B cell (primary cell): ENCODE measurements at places on chromosomes 5 and 9. TPM values are rescaled to one million over a fixed set of nuclear protein-coding genes. Genes with fewer than 3 reads are reported as not detected.

GRCh38 chr9:111036429-111036789 is 1.9 kb downstream of the LPAR1 start:
- peaks cover 6% of the 10 kb centered on the region for H3K4me1 ChIP-seq
- H3K4me3 ChIP-seq: no peak overlapping the region
- H3K36me3 ChIP-seq: no peaks in the 10 kb centered on the region
- H3K27ac ChIP-seq: no peak overlapping the region

DNA sequence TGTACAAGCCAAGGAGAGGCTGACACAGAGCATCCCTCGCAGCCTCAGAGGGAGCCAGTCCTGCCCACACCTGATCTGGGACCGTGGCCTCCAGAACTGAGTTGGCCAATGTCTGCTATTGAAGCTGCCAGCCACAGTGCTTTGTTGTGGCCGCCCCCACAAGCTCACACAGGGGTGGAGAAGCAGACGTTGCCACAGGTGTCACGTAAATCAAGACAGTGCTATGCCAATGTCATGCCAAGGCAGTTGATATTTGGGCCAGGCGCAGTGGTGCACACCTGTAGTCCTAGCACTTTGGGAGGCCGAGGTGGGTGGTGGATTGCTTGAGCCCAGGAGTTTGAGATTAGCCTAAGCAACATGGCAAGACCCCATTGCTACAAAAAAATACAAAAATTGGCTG is 17.3 kb upstream of the TERT start:
- H3K36me3 ChIP-seq: no peaks in the 10 kb centered on the region
- H3K4me1 ChIP-seq: peaks cover 49% of the 10 kb centered on the region
- H3K27ac ChIP-seq: no peak overlapping the region
- DNase-seq: no peak
- no peak overlapping the region for H3K4me3 ChIP-seq

- DNase-seq: no peak
- H3K4me1 ChIP-seq: no peaks in the 10 kb centered on the region
- H3K4me3 ChIP-seq: no peak overlapping the region
- no peaks in the 10 kb centered on the region for H3K27me3 ChIP-seq
- H3K27ac ChIP-seq: no peak overlapping the region
Measured at GRCh38 chr9:121912812-121913627, 180.1 kb downstream of the TTLL11 start.

- H3K4me3 ChIP-seq: no peak overlapping the region
- H3K27me3 ChIP-seq: no peaks in the 10 kb centered on the region
- no peak for DNase-seq
- no peaks in the 10 kb centered on the region for H3K36me3 ChIP-seq
- no peaks in the 10 kb centered on the region for H3K4me1 ChIP-seq
Measured at GRCh38 chr5:113846941-113847340, 333.4 kb downstream of the YTHDC2 start.

DNA sequence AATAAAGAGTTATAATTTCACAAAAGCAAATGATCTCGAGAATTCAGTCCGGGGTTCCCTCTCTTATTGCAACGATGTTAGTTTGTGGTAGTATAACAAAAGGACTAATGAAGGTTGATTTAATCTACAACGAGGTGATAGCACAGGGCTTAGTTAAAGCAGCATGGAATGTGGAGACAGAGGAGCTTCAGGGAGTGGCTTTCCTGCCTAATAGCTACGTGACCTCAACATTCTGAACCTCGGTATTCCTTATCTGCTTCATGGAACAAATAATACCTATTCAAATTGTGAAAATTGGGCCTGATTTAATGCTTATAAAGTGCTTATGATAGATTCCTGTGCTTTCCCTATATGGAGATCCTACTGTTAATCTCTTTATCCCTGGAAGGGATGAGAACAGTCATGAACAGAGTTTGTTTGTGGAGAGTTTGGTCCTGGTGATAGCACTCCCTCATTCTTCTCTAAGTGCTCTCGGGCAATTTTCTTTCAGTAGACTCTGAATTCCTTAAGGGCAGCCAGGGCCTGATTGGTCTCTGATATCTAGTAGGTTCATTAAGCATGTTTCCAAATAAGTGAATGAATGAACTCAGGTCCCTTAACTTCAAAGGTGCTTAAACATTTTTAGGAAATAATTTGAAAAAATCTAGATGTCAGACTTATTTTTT is 104.1 kb upstream of the TUT7 start:
- H3K27ac ChIP-seq: no peak overlapping the region
- DNase-seq: no peak
- H3K27me3 ChIP-seq: no peaks in the 10 kb centered on the region
- no peaks in the 10 kb centered on the region for H3K36me3 ChIP-seq

DNA sequence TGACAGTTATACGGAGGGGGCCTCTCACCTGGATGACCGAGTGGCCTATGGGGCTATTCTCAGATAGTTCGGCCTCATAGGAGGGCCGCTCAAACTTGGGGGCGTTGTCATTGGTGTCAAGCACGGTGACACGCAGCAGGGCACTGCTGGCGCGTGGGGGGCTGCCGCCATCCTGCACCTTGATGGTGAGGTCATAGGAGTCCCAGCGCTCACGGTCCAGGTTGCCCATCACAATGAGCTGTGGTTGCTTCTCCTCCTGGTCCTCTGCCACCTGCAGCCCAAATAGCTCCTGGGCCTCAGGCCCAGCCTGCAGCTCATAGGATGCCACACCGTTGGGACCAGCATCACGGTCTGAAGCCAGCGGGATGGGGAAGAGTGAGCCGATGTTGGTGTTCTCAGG is 9.7 kb downstream of the PCDH1 start:
- no peak overlapping the region for H3K4me3 ChIP-seq
- no peaks in the 10 kb centered on the region for H3K4me1 ChIP-seq
- H3K27ac ChIP-seq: no peak overlapping the region
- no peak for DNase-seq
- H3K27me3 ChIP-seq: no peaks in the 10 kb centered on the region

GRCh38 chr5:147671365-147671764 is 111.2 kb downstream of the JAKMIP2 start:
- H3K36me3 ChIP-seq: no peaks in the 10 kb centered on the region
- no peak overlapping the region for H3K4me3 ChIP-seq
- H3K27me3 ChIP-seq: no peaks in the 10 kb centered on the region
- H3K27ac ChIP-seq: no peak overlapping the region
- no peaks in the 10 kb centered on the region for H3K4me1 ChIP-seq
- DNase-seq: no peak

DNA sequence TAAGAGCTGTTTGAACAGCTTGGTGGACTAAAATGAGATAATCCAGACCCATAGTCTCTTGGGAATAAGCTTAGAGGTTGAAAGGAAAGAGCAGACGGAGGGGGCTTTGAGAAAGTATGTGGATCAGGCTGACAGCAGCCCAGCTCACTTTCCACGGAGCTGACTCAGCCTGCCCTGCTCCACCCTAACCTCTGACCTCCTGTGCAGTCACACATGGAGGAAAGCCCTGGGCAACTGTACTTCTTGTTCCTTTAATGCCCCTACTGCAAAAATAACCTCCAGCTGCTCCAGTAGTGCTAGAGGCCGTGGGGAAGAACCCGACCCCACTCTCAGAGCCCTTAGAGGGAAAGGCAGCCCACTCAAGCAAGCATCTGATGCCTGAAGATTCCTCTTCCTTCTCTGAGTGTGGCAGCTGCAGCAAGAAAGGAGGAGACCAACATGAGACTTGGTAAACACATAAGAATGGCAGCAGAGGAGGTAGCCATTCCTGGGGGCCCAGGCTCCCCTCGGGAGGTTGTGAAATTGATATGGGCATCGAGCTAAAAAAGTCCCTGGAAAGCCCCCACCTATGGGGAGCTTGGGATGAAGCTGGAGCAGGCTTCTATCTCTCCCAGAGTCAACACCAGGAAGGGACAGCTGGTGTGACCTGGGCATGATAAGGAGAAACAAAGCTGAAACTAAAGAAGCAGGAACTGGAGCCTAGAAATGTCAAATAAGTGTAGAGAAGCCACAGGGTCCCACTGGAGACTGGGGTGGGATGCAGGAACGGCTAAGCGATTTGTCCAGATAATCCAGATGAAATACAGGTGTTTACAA is 204.3 kb downstream of the PIK3R1 start:
- H3K27ac ChIP-seq: no peak overlapping the region
- H3K4me3 ChIP-seq: no peak overlapping the region
- H3K4me1 ChIP-seq: peaks cover 6% of the 10 kb centered on the region
- H3K36me3 ChIP-seq: no peaks in the 10 kb centered on the region

- no peak for DNase-seq
- peaks cover 17% of the 10 kb centered on the region for H3K4me1 ChIP-seq
- H3K4me3 ChIP-seq: no peak overlapping the region
- no peaks in the 10 kb centered on the region for H3K36me3 ChIP-seq
- H3K27ac ChIP-seq: no peak overlapping the region
Measured at GRCh38 chr9:121609822-121610637, 41.4 kb upstream of the DAB2IP start.

GRCh38 chr5:33941090-33941489 is 4.9 kb downstream of the RXFP3 start:
- H3K27ac ChIP-seq: no peak overlapping the region
- no peaks in the 10 kb centered on the region for H3K36me3 ChIP-seq
- peaks cover 3% of the 10 kb centered on the region for H3K4me1 ChIP-seq
- H3K4me3 ChIP-seq: no peak overlapping the region
- H3K27me3 ChIP-seq: peaks cover 24% of the 10 kb centered on the region

DNA sequence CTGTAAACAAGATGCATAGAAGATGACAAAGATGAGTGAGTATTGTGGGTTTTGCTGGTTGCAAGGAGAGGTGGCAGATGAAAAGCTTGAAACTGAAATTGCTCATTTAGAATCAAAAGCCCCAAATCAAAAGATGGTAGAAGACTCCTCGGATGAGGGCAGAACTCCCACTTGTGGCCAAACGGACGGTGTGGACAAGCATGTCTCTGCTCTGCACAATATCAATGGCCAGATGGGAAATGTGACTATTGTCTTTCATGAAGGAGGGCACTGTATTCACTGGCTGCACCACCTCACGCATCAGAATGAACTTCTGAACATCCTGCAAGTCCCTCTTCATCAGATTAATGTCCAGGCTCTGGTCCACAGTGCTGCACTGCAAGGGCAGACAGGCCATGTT is 541.7 kb downstream of the MTRR start:
- no peak overlapping the region for H3K27ac ChIP-seq
- no peaks in the 10 kb centered on the region for H3K27me3 ChIP-seq
- H3K4me1 ChIP-seq: no peaks in the 10 kb centered on the region
- no peak for DNase-seq
- no peaks in the 10 kb centered on the region for H3K36me3 ChIP-seq
- H3K4me3 ChIP-seq: no peak overlapping the region

DNA sequence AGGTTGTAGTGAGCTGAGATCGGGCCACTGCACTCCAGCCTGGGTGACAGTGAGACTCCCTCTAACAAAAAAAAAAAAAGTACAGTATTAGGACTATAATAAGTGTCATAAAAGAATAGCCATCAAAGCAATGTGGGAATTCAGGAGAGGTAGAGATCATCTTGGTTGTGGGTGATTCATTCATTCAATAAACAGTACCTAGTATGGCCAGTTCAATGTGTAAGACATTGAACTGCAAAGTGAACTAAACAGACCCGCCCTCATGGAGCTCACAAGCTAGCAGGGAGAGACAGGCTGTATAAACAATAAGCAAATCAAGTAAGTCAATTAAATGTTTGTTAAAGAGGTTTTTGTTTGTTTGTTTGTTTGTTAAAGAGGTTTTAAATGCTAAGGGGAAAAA is 146.1 kb upstream of the RANBP3L start:
- no peak overlapping the region for H3K4me3 ChIP-seq
- no peak for DNase-seq
- H3K36me3 ChIP-seq: no peaks in the 10 kb centered on the region
- no peaks in the 10 kb centered on the region for H3K4me1 ChIP-seq

GRCh38 chr5:109562441-109562840 is 127.3 kb upstream of the MAN2A1 start:
- H3K4me3 ChIP-seq: no peak overlapping the region
- no peaks in the 10 kb centered on the region for H3K4me1 ChIP-seq
- DNase-seq: no peak
- no peaks in the 10 kb centered on the region for H3K27me3 ChIP-seq

- DNase-seq: no peak
- no peaks in the 10 kb centered on the region for H3K27me3 ChIP-seq
- H3K36me3 ChIP-seq: peaks cover 2% of the 10 kb centered on the region
- H3K4me1 ChIP-seq: no peaks in the 10 kb centered on the region
Measured at GRCh38 chr5:128099944-128100343, 16.4 kb downstream of the SLC12A2 start.

- H3K4me1 ChIP-seq: no peaks in the 10 kb centered on the region
- H3K4me3 ChIP-seq: no peak overlapping the region
- H3K27me3 ChIP-seq: no peaks in the 10 kb centered on the region
Measured at GRCh38 chr5:15014809-15015208, 143.2 kb upstream of the ANKH start.

Gene INSL4
- not detected in 2 replicates for total RNA-seq

Gene HBEGF
- 0.61 and 0.89 TPM in 2 replicates for total RNA-seq

Gene GPR150
- 0.27 and 0.34 TPM in 2 replicates for total RNA-seq

Gene DBH
- not detected in 2 replicates for total RNA-seq

Gene ADGRD2
- total RNA-seq: not detected in 2 replicates

Gene SH3RF2
- not detected in 2 replicates for total RNA-seq

Gene TXNDC8
- total RNA-seq: not detected in 2 replicates
